Stimulated activated CD8-positive, alpha-beta memory T cell treated with anti-CD3 and anti-CD28 coated beads, Interleukin-15, amount 100 ng/mL, for 24 hours (primary cell): ENCODE measurements at places on chromosomes 7 and 10.

DNA sequence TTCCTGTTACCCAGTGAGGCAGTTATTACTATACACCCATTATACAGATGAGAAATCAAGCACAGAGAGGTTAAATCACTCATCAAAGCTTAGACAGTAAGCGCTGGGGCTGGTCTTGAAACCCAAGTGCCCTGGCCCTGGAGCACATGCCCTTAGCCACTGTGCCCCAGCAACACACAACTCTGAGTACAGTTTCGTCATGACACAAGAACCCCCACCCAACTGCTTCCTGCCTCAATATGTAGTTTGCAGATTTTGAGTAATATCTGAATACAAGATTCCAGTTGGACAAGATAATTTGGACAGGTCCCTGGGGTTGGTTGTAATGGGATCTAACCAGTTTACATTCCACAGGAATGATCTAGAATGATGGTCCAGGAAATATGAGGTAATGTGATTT, 62.8 kb downstream of the SH3PXD2A start:
- DNase-seq = no peak

DNA sequence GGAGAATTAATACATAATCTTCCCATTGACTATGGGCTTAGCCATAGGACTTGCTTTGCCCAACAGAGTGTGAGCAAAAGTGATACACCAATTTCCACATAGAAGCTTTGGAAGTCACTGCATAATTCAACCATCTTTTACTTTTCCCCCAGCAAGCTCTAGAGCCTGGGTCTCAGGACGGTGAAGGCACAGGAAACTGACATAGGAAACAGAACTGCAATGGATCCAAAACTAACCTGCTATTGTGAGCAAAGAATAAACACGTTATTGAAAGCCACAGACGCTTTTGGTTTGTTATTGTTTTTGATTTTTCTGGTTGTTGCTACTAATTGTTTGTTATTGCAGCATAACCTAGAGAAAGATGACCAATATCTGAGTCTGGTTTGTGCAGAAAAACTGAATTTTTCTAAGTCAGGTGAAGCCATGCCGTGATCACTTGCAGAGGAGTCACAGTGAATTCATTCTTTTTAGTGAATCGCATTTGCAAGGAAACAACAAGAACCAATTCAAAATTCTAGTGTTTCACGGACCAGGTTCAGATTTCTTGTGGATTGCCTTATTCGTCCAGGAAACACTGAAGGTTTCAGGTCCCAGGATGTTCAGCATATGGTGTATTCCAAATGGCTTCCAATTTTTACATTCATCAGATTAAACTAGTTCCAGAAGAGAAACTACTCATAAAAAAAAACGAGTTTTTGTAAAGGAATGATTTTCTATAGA, 52.8 kb downstream of the CUBN start:
- DNase-seq = no peak

DNA sequence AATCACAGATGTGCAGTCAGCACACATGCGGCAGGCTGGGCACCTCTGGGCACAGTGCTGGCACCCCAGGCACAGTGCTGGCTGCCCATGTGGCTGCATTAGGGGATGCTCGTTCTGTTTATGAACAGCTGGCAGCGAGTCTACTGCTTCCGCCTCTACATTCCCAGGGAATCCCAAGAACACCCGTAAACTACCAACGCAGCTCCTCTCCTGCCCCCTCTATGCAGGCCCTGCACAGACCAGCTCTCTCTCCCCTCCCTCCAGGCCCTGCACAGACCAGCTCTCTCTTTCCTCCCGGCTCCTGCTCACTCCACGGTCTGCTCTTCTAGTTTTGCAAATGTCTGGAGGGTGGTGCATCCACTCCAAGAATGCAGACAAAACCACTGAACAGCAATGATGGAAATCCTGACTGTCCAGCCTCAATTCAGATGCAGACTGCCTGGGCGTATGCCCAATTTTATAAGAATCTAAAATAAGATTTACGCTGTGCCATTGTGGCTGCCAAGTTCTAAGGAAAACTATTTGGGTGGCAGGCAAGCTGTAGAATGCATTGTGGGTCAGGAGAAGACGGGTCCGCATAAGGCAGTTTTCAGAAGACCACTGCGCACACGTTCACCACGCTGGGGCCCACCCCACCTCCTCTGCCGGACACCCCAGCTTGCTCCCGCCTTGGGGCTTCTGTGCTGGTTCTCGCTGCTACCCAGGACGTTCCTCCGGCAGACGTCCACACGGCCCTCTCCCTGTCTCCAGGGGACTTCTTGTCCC, 234.6 kb downstream of the ZMYND11 start:
- no peak for DNase-seq

DNA sequence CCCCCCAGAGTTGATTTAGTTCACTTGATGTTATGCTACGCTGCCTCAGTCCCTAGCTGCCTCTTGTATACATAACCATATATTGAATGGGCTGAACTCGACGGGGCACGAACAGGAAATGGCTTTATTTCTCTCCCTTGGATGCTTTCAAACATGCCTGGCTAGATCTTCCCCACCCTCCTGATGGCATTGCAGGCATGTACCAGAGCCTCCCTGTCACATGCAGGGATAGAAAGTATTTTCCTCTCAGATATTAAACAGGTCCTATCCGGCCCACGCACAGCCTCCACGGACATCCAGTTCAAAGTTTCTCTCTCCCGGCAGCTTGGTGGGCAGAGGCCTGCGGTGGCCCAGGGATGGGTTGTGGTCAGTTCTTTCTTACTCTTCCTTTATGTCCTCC, 422.1 kb downstream of the RPS24 start:
- no peak for DNase-seq

DNA sequence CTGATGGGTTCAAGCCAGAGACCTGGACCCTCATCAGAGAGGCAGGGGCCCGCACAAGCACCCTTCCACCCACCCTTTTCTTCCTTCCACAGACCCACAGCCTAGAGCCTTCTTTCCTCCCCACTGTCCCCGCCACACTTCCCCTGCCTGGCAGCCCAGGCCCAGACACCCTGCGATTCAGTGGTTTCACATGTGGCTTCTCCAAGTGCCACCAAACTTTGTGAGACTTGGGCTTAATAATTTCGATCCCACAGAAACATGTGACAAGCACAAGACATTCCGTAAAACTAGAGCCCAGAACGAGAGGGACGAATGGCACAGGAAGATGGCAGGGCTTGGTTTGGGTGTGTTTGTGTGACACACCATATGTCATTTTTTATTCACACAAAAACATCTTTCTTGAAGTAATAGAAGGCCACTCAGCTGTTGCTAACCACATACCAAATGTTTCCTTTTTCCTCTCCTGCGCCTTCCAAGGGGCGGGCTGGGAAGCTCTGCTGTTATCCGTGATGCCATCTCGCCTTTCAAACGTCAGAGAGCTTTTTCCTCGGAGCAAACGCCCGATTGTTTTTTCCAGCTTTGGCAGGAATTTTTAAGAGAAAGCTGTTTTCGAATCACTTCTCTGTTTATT, 162.9 kb downstream of the GRK5 start:
- no peak for DNase-seq

DNA sequence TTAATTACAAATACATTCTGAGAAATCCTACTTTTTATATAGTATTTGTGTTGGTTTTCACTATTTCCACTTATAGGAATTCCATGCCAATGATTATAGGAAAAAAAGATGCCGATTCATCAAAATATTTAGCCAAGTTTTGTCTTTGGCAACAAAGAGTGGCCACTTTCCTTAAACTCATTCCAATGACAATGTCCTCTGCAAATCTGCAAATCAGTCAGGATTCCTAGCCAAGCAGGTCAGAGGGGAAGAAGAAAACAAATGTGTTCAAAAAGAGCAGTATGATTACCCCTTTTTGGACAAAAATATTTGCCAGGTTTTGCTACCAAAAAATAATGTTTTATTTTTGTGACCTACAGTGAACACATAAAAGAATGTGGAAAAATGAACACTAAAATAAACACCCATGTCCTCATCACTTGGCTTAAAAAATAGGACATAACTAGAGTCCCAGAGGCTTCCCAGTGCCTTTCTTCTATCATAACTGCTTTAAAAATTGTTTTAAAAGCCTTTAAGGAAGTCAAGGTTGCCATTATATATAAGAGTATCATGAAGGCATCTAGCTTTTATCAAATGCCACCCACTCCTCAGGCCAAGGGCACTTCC, 125.9 kb downstream of the ADAM12 start:
- no peak for DNase-seq

GRCh38 chr10:48880016-48880705, 59.5 kb downstream of the LRRC18 start:
- DNase-seq = no peak
